ENCODE measurements at places on chromosomes 2 and 18. TPM values are rescaled to one million over a fixed set of nuclear protein-coding genes. Genes with fewer than 3 reads are reported as not detected.

L3MBTL4 gene
- total RNA-seq: 16.2 TPM

UGT1A5 gene
- total RNA-seq: not detected

RBM44 gene
- 1.8 TPM for total RNA-seq

TUBA4B gene
- not detected for total RNA-seq

CABYR gene
- 1.1 TPM for total RNA-seq

DNA sequence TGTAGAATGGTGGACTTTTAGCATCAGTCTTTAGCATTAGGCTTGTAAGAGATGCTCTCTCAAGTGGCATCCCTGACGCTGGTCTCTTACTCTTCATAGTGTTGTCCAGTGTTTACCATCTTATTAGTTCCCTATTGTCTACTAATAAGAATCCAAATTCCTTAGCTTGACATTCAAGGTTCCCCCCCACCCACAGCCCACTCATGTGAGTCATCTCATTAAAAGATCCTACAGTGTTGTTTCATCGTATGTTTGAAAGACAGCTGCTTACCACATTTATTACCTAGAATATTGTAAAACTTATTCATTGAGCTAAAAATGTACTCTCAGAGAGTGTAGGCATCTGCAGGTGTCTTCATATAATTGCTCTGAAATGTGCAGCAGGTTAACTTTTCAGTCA lies 28.5 kb downstream of the EIF5B start:
- H3K27me3 ChIP-seq: no peaks in the 10 kb centered on the region
- H3K4me1 ChIP-seq: no peaks in the 10 kb centered on the region
- peaks cover 94% of the 10 kb centered on the region for H3K36me3 ChIP-seq
- H3K4me3 ChIP-seq: no peak overlapping the region

- H3K36me3 ChIP-seq: peaks cover 31% of the 10 kb centered on the region
- H3K27me3 ChIP-seq: no peaks in the 10 kb centered on the region
- H3K27ac ChIP-seq: peak overlapping the region; percentile 96
Measured at GRCh38 chr2:119366161-119366648, 429 bp downstream of the C2orf76 start.

GRCh38 chr2:100064165-100064564 lies 78.2 kb downstream of the AFF3 start:
- H3K27me3 ChIP-seq: no peaks in the 10 kb centered on the region
- peaks cover 17% of the 10 kb centered on the region for H3K4me1 ChIP-seq
- H3K27ac ChIP-seq: no peak overlapping the region
- no peak overlapping the region for H3K4me3 ChIP-seq

DNA sequence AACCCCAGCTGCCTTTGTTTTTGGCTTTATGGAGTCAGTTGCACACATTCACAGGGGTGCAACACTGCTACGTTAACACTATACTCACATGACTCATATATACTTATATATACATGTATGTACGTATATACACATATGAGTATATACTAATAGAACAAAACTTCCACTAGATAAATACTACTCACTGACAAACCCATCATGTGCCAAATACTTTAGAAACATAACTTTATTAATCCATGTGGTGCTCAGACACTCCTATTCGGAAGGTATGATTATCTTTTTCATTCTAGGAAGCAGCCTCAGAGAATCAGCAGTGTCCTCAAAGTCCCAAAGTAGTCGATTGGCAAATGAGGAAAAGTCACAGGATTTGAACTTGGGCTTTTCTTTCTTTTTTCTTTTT lies 7.9 kb downstream of the PMAIP1 start:
- H3K36me3 ChIP-seq: no peaks in the 10 kb centered on the region
- H3K27me3 ChIP-seq: no peaks in the 10 kb centered on the region
- no peak for DNase-seq
- no peak overlapping the region for H3K4me3 ChIP-seq
- no peak overlapping the region for H3K27ac ChIP-seq

- DNase-seq: no peak
- no peaks in the 10 kb centered on the region for H3K36me3 ChIP-seq
- peaks cover 14% of the 10 kb centered on the region for H3K4me1 ChIP-seq
- no peaks in the 10 kb centered on the region for H3K27me3 ChIP-seq
- H3K4me3 ChIP-seq: no peak overlapping the region
- H3K27ac ChIP-seq: no peak overlapping the region
Measured at GRCh38 chr18:78522507-78522906, 457.1 kb upstream of the SALL3 start.

- no peak overlapping the region for H3K27ac ChIP-seq
- peaks cover 2% of the 10 kb centered on the region for H3K4me1 ChIP-seq
- DNase-seq: no peak
- H3K4me3 ChIP-seq: no peak overlapping the region
- H3K27me3 ChIP-seq: no peaks in the 10 kb centered on the region
Measured at GRCh38 chr18:70284976-70285620, 3.7 kb upstream of the SOCS6 start.

GRCh38 chr2:210663631-210664089 lies 107.3 kb downstream of the CPS1 start:
- H3K36me3 ChIP-seq: no peaks in the 10 kb centered on the region
- no peak overlapping the region for H3K4me3 ChIP-seq
- no peak overlapping the region for H3K27ac ChIP-seq
- H3K4me1 ChIP-seq: no peaks in the 10 kb centered on the region
- no peaks in the 10 kb centered on the region for H3K27me3 ChIP-seq

DNA sequence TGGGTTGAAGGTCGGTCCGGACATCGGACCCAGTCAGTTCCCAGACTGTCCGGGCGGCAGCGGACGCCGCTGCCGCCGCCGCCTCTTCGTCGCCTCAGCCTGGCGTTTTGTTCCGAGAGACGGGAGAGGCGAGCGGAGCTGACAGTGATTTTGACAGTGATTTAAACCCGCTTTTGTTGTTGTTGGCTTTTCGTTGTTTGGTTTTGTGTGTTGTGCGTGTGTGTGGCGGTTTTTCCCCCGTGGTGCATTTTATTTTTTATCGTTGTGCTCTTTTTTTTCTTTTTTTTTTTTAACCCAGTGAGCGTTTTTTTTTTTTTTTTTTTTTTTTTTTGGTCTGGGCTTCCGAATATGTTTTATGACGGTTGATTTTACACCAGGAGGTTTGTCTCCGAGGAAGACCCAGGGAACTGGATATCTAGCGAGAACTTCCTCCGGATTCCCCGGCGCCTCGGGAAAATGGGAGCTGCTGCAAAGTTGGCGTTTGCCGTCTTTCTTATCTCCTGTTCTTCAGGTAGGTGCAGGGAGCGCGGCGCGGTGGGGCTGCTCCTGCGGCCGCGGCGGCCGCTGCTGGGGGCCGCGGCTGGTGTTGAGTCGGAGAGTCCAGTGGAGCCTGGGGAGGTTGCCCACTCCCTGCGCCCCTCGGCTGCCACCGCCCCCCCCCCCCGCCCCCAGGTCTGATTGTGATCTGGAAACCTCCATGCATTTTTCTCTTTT lies at the start of gene ACVR2A:
ACVR2A (plus strand) TSS at position 333 of the 714 bp plus-strand sequence; CDS start at position 457, 124 bp downstream.
- H3K4me3 ChIP-seq: peak within 1 kb of the TSS; percentile 80
- no peaks in the 10 kb centered on the region for H3K36me3 ChIP-seq
- peak; percentile 72 for DNase-seq
- H3K4me1 ChIP-seq: peaks cover 21% of the 10 kb centered on the region
- H3K27me3 ChIP-seq: no peaks in the 10 kb centered on the region

DNA sequence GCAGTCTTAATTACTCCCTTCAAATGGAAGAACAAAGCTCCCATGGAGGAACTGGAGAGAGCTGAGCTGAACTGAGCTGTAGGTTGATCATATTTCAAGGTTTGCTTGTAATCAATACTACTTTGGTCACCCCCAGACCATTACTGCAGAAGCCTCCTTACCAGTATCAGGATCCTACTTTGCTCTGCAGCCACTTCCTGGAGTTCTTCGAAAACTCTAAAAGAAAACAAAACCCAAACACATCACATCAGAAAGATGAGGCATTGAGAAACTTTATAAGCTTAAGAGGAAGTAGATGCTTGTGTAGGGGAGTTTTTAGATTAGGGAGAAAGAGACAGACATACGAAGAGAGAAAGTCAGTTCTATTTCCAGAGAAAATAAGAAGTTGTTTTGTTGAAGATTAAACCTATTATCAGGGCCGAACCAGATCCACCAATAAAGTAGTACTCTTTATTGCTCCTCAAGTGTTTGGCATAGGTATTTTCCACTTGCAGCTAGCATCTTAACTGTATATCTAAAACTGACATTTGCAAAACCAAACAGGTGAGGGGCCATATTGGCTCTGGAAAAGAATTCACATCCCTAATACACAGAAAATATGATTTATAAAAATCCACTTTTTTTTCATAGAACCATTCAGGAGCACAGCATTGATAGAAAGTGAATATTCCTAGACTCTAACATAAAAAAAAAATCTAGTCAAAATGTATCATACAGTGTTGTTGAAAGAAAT lies 166.9 kb upstream of the KLF7 start:
- H3K27me3 ChIP-seq: no peaks in the 10 kb centered on the region
- no peak for DNase-seq
- no peak overlapping the region for H3K4me3 ChIP-seq
- no peaks in the 10 kb centered on the region for H3K36me3 ChIP-seq
- H3K27ac ChIP-seq: no peak overlapping the region

DNA sequence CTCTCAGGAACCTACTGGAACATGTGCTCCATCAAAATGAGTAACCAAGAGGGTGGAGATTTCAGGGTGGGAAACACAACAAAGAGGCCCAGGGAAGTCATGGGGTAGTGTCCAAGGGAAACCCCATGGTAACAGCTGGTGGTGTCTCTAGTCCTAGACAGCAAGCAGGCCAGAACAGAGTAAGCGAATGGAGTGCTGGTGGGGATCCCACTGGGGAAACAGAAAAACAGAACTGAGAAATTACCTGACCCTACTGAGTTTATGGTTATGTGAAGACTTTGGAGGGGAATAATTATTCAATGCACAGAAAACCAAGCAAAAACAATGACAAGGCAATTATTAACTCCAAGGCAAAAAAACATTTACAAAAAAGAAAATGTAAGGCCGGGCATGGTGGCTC lies 16.9 kb downstream of the ERCC3 start:
- no peak overlapping the region for H3K27ac ChIP-seq
- H3K36me3 ChIP-seq: peaks cover 85% of the 10 kb centered on the region
- no peak overlapping the region for H3K4me3 ChIP-seq
- DNase-seq: no peak
- H3K4me1 ChIP-seq: no peaks in the 10 kb centered on the region

GRCh38 chr2:120738786-120739437 lies 3.2 kb downstream of the GLI2 start:
- no peak overlapping the region for H3K27ac ChIP-seq
- no peak for DNase-seq
- no peak overlapping the region for H3K4me3 ChIP-seq
- peaks cover 28% of the 10 kb centered on the region for H3K4me1 ChIP-seq
- no peaks in the 10 kb centered on the region for H3K36me3 ChIP-seq

- H3K27me3 ChIP-seq: no peaks in the 10 kb centered on the region
- H3K4me3 ChIP-seq: no peak overlapping the region
- no peak for DNase-seq
- no peaks in the 10 kb centered on the region for H3K36me3 ChIP-seq
- peaks cover 7% of the 10 kb centered on the region for H3K4me1 ChIP-seq
Measured at GRCh38 chr2:41735476-41735875, 312.3 kb upstream of the PKDCC start.

- H3K36me3 ChIP-seq: no peaks in the 10 kb centered on the region
- no peak for DNase-seq
- no peak overlapping the region for H3K4me3 ChIP-seq
Measured at GRCh38 chr2:239853121-239853520, 172.0 kb downstream of the NDUFA10 start.

DNA sequence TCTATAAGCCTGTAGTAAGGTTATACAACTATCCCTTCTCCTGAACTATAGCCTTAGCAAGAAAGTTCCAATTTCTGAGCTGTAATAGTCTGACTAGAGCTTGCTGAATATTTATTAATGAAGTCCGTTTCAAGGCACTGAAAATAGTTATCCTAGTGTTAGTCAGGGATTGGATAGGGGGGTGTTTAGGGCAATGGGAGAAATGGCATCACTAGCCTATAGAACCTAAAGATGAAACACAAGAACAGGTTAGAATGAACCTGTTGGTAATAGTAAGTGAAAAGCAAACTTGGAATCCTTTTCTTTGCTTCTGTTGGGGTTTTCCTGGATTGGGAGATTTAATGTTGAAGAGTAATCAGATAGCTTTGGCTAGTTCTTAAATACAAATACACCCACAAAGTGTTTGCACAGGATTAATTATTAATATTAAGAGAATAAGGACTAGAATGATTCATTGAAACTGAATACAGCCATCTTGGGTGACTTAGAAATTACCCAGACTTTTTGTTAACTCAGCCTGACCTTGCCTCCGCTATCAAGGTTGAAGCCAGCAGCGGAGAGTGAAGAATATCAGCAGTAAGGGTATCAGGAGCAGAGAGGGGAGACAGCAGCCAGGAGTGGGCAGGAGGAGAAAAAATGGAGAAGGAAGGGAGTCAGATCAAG lies 14.4 kb downstream of the CCNT2 start:
- no peak overlapping the region for H3K4me3 ChIP-seq
- no peaks in the 10 kb centered on the region for H3K27me3 ChIP-seq
- H3K36me3 ChIP-seq: peaks cover 17% of the 10 kb centered on the region
- H3K27ac ChIP-seq: no peak overlapping the region
- no peak for DNase-seq
